ENCODE measurements at places on chromosomes 4 and X. TPM values are rescaled to one million over a fixed set of nuclear protein-coding genes. Genes with fewer than 3 reads are reported as not detected.

GRCh38 chr4:137804906-137805495, 272.7 kb upstream of the PCDH18 start:
- no peak for DNase-seq

The CAPN6 gene
- total RNA-seq: 1.7 TPM

DNA sequence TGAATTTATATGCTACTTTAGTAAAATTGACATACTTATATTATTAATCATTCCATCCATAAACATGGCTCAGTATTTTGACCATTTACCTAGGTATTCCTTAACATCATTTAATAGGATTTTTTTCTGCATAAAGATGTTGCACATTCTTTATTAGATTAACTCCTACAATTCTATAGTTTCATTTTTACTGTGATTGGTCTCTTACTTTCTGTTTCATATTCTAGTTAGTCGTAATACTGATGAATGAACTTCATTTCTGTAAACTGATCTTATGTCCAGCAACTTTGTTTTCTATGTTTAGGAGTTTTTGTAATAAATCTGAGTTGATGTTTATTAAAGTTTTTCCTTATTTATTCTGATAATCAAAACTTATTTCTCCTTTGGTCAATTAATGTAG, 278.2 kb upstream of the CXXC4 start:
- DNase-seq: no peak

The OCRL gene
- total RNA-seq: 26.4 TPM
